ENCODE measurements at places on chromosomes 13 and 19. TPM values are rescaled to one million over a fixed set of nuclear protein-coding genes. Genes with fewer than 3 reads are reported as not detected.
A peak's percentile ranks its signal among the peaks of the same experiment; 100 is the strongest.

- DNase-seq: no peak
These were observed 2749.5 kb downstream of the PCDH9 start for GRCh38 chr13:64480672-64481071.

DNA sequence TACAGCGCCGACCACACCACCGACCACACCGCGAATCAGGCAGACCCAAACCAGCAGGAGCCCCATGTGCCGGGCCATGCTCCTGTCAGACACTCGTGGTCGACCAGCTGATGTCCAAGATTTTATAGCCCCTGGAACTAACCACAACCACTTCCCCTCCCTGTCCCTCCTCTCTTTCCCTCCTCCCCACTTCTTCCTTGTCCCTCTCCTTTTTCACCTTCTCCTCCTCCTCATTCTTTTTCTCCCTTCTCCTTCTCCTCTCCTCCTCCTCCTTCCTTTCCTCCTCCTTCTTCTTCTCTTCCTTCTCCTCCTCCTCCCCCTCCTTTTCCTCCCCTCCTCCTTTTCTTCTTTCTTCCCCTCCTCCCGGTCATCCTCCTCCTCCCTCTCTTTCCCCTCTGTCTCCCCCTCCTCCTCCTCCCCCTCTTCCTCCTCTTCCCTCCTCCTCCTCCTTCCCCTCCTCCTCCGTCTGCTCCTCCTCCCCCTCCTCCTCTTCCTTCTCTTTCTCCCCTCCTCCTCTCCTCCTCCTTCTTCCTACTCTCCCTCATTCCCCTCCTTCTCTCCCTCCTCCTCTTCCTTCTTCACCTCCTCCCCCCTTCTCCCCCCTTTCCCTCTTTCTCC is 670 bp downstream of the BSPH1 start:
- no peak for DNase-seq

DNA sequence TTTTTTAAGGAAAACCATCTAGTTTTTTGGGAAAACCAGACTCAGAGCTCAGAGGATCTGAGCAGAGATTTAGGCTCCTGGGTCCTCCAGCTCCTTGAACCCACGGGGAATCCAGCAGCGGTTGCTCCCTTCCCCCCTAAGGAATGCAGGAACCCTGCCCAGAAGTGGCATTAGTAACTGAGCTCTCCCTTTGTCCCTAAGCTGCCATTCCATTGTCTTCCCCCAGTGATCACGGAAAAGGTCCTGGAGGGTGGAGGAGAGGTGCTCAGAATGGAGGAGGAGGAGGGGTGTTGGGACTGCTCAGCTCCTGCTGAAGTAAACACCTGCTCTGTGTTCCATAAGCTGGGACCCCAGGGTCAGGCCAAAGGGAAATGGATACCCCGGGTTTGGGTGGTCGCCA is 16.8 kb upstream of the OR1M1 start:
- no peak for DNase-seq

DNA sequence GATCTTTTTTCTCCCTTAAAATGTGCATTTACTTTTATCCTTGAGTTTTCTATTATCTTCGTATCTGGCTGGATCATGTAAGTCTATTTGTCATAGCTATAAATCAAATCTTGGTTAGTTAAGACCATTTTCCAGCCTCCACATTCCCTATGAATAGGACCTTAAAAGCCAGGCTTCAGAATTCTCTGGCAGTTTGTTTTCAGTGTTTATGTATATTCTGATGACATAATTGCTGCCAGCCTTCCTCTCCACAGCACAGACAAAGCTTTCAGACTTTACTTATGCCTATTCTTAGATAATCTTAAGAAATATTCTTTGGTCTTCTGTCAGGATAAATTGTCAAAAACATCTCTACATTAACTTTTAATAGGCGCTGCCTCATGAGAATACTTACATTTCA is 870.8 kb upstream of the SPRY2 start:
- no peak for DNase-seq

GRCh38 chr19:16571283-16571682 is 932 bp downstream of the SLC35E1 start:
- DNase-seq: peak; percentile 54

DNA sequence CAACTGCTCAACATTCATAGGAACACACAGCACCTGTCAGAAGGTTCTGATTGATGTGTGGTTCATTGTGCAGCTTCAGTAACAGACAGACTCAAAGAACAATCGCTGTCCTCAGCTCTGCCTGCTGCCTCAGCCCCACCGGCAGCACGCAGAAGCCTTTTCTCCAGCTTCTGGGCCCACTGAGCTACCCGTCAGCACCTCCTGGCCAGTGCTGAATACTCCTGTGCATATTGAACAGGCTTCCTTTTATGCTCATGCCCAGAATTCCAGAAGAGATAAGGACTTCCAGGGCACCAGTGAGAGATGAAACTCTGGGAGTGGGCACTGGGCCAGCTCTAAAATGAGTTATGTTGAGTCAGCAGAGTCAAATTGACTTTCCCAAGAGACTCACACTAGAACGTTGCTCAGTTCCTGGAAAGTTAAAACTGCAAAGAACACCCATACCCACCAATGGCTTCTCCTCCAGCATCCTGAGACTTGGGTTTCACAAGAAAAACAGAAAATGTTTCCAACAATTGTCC is 119.3 kb downstream of the COL4A1 start:
- DNase-seq: no peak

DNA sequence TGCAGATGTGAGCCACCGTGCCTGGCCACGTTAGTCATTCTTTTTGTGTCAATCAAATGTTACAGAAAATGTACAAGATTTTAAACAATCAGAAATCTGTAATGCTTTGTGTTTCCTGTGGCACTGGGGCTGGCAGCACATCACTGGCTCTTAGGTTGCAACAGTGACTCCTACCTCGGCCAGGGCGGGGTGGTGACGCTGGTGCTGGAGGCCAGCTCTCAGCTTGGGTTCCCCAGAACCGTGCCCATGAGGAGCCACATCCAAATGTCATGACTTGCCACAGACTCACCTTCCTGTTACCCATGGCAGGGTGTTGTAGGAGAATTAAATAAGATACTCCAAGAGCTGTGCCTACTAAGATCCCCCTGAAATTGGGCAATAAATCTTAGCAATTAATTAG is 161.7 kb downstream of the TEX29 start:
- DNase-seq: no peak

DNA sequence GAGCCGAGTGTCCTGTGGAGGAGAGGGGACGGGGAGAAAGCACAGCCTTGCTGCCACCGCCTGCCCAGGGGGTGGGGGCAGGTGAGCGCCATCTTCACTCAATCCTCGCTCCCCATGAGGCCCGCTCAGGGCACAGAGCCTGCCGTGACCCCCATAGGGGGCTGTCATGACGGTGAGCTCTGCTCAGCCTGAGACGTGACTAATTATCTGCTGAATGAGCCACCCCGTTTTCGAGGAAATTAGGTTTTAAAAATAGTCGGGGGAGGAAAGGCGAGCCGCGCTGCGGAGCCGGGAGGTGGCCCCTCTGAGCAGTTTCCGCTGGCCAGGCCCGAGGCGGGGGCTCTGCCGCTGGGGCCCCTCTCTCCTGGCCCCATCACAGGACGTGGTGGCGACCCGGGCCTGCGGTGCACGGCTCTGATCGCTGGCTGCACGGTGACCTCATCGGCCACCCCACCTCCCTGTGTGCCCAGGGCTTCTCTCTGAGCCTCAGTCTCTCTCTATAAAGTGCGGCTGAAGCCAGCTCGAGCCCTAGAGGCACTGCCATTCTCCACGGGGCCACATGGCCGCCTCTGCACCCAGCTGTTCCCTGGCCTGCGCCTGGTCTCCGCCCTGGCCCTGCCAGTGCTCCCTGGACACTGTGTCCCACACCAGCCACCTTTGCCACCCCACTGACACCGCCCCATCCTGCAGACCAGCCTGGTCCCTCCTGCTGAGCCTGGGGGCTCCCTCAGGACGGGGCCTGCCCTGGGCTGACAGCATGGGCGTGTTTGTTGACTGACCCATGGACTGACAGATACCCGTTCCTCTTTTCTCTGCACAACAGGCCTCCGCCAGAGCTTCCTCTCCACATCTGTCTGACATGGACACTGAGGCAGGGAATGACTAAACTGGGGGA is 28.3 kb downstream of the PIP5K1C start:
- DNase-seq: no peak

GRCh38 chr13:57030671-57031070 is 110.0 kb upstream of the PRR20A start:
- DNase-seq: no peak

GRCh38 chr19:51690454-51691073 is 2.6 kb upstream of the SPACA6 start:
- peak; percentile 58 for DNase-seq

GRCh38 chr13:52739468-52740071 is at the start of gene CNMD:
Gene CNMD (minus strand): TSS chr13:52739820. CDS start chr13:52739701, 119 bp downstream.
- no peak for DNase-seq

GRCh38 chr19:57934820-57935665 is at the start of gene ZNF418:
Gene ZNF418 (minus strand): TSS chr19:57935402. CDS start chr19:57933822, 1,580 bp downstream.
- DNase-seq: peak; percentile 95

GRCh38 chr13:26707122-26708006 is 53.2 kb downstream of the GPR12 start:
- DNase-seq: peak; percentile 79

DNA sequence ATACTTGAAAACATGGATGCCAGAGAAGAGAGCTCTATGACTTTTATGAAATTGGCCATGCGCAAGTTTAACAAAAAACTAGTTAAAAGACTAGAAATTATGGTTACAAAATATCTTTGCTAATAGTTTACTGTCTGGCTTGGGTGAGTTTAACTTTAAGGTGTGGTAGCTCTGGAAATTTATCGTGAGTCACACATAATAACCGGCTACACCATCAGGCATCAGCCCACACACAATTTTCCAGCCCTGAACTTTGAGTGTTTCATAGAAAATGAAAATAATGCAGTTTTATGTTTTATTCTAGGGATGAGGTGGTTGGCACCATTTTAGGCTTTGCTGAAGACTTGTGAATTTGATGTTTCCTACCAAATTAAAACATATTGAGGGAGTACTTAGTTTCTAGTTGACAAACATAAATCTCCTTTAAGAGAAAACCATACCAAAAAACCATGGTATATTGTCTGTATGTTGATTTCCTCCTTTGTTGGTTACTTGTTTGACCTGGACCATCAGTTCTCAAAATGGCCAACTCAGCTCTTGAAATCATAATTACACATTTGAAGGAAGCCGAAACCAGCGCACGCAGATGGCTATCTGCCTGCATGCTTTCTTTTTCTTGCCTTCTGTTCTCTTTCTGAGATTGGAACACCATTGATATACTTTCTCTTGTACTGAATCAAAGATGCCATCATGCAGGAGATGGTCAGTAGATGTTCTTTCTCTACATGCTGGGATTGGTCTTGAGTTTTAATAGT is 125.1 kb downstream of the AKAP11 start:
- DNase-seq: no peak

DNA sequence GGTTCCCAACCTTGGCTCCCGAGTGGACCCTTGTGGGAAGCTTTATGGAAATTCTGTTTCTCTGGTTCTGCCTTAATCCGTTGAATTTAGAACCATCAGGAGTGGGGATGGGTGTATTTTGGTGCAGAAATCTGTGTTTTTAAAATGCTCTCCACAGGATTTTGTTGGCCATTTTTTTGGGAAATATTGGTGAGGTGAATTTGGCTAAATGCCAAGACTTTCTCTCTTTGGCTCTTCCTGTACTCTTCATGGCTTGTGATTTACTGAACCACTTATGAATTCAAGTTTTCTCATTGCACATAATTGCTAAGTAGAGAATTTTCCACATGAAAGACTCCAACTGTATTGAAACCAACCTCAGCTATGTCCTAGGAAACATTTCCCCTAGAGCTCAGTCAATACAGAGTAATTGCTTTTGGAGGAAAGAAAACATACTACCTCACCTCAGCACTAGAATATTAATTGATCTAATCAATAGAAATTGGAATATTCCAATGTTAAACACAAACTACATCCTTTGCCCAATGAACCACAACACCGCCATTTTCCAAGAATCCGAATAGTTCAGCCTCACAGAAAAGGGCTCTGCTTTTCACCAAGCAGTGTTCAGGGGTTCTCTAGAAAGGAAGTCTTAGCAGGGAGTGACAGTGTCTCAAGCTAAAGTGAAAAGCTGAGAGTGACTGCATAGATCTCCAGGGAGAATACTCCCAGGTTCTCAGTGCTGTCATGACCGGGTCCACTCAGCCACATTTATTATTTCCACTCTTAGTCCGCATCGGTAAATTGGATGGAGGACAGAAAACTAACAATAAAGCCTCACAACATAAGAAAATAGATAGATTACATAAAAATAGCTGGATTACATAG is 60.3 kb downstream of the ERCC5 start:
- no peak for DNase-seq

- DNase-seq: no peak
These were observed 18.5 kb downstream of the MIER2 start for GRCh38 chr19:325937-326565.

DNA sequence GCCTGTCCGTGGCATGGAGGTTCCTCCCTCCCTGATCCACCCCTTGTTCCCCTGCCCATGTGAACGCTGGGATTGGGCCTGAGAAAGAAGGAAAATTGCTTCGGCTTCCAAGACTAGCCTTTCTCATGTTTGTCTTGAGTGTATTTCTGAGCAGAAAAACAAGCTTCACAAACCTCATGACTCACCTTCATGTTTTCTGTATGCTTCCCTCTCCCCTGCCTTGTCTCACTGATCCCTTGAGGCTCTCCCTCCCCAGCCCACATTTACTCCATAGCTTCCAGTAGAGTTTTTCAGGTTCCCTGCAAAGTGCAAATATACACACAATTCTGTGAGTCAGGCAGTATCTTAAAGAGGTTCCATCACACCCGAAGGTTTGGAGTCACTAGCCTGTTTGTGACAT is 572.4 kb downstream of the UQCRFS1 start:
- no peak for DNase-seq

GRCh38 chr19:36986601-36987000 is 70.5 kb downstream of the ZNF568 start:
- DNase-seq: no peak

DNA sequence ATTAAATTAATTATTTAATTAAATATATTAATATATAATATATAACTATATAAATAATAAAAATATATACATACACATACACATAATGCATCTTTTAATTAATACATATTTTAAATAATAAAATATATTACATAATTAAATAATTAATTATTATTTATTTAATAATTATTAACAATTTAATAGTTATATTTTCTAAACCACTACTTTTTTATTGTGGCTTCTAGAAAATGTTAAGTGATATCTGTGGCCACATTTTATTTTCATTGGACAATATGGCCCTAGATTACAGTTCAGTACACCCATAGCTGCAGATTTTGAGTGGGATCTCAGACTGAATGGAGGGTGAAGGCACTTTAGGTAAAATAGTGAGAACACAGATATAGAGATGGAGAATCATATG is 335.7 kb downstream of the NALCN start:
- no peak for DNase-seq

GRCh38 chr13:111187960-111188541 is 72.9 kb downstream of the ARHGEF7 start:
- peak; percentile 41 for DNase-seq

GRCh38 chr13:110641055-110642015 is 26.0 kb downstream of the NAXD start:
- DNase-seq: peak; percentile 66

- DNase-seq: peak; percentile 100
These were observed at the start of gene CIC for GRCh38 chr19:42268704-42269477. Gene CIC (plus strand): TSS chr19:42269252. CDS start chr19:42271784, 2,532 bp downstream.

The TSKS gene
- not detected for total RNA-seq

The AMER2 gene
- not detected for total RNA-seq

The KLK1 gene
- not detected for total RNA-seq

The ZNF709 gene
- not detected for total RNA-seq

The SF3A2 gene
- 33.9 TPM for total RNA-seq

The C5AR1 gene
- 1.2 TPM for total RNA-seq

The KLK12 gene
- not detected for total RNA-seq

The ACP7 gene
- total RNA-seq: not detected

The KLF1 gene
- total RNA-seq: not detected
